Stimulated activated CD4-positive, alpha-beta T cell treated with anti-CD3 and anti-CD28 coated beads, Interleukin-1b, Interleukin-23, amount 100 ng/mL, for 4 hours (primary cell): ENCODE measurements at places on chromosomes 6 and 20.
A peak's percentile ranks its signal among the peaks of the same experiment; 100 is the strongest.

DNA sequence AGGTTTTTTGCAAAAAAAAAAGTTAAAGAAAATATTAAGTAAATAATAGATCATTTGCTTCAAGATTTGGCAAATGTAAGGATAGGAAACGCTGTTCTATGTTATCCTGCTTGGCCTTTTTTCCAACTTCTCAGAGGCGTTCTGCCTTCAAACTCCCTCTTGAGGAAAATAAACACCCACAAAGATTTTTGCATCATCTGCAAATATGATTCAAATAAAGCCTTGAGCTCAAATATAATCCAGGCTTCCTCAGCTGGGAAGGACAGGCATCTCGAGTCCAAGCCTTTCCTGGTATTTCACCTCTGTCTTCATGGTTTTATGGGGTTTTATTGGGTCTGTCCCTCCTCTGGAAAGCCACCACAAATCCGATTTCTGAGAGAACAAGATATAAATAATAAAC lies 67.7 kb upstream of the PTPN1 start:
- DNase-seq: no peak

DNA sequence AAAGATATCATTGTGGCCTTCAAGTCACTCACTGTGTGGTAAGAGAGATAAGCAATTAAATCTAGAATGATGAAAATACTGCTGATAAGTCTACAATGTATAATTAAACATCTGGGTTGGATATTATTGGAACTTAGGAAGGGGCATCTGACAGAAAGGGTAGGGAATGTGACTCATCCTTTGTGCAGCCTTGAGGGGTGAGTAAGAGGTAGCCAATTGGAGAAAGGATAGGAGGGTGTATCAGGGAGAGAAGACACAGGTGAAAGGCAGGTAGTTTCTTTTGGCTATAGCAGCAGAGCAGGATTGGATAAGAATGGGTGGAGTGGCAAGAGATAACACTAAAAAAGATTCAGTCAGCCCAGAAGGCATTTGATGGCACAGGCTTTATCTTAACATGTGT lies 182.0 kb downstream of the COL21A1 start:
- no peak for DNase-seq

- peak; percentile 92 for DNase-seq
Observed at GRCh38 chr20:32652739-32653526, 20.8 kb downstream of the C20orf203 start.

DNA sequence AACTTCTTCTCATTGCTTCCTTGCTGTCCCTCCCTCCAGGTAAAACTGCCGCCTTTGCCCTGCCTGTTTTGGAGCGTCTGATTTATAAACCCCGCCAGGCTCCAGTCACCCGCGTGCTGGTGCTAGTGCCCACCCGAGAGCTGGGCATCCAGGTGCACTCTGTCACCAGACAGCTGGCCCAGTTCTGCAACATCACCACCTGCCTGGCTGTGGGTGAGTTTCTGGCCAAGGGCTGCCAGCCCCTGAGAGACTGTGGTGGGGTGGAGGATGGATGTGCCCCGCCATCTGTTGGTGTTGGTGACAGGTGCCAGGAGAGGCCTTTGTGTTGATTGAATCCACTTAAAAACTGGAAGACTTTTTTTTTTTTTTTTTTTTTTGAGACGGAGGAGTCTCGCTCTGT lies 9.5 kb downstream of the DDX27 start:
- no peak for DNase-seq

GRCh38 chr6:155432293-155432692 lies 23.3 kb downstream of the NOX3 start:
- DNase-seq: no peak
